ENCODE measurements at places on chromosomes 5 and 9.

DNA sequence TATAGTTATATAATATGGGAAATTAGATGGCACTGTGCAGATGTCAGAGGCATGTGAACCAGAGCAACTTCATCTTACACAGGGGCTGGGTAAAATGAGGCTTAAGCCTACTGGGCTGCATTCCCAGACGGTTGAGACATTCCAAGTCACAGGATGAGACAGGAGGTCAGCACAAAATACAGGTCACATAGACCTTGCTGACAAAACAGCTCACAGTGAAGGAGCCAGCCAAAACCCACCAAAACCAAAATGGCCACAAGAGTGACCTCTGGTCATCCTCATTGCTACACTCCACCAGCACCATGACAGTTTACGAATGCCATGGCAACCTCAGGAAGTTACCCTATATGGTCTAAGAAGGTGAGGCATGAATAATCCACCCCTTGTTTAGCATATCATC is 479.4 kb downstream of the TLR4 start:
- no peak for DNase-seq

GRCh38 chr9:35882996-35883395 is 12.8 kb upstream of the OR13J1 start:
- no peak for DNase-seq

- DNase-seq = no peak
Measured at GRCh38 chr5:178529080-178529479, 61.1 kb downstream of the COL23A1 start.

- no peak for DNase-seq
Measured at GRCh38 chr9:6692881-6693361, 47.4 kb upstream of the GLDC start.
